ENCODE measurements at places on chromosomes 7 and 10.

DNA sequence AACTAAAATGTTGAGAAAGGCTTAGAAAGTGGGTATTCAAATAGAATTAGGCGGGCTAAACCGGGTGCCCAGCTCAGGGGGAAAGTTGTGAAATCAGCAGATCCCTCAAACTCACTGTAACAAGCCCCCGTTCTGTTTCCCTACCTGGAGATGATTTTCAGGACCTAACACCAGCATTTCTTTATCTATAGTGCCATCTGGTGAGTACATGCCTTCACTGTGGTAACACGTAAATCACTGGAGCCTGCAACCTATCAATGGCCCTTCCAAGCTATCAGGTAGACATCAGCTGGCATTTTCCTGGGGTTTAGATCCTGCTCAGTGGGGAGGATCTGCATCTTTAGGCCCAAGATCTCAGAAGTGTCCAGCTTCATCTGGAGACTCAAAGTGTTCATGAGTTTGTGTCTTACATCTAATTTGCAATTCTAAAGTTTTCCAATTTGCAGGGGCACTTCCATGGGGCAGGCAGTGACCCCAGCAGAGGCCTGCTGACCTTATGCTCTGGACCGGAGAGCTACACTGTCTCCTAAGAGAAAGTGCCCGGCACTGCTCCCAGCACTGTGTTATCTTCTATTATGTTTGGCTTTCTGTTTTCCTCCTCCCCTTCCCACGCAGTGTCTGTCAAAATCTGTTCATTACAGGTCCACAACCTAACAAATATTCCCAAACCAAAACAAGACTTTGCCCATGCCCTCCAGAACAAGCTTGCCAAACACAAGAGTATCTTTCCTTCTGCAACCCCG is 132.5 kb downstream of the LSM5 start:
- DNase-seq: no peak

- DNase-seq: no peak
Measured at GRCh38 chr10:102311025-102311420, 65.7 kb downstream of the GBF1 start.

- DNase-seq: no peak
Measured at GRCh38 chr10:83654689-83655088, 484.6 kb upstream of the GHITM start.

GRCh38 chr7:125908711-125909110 is 979.1 kb upstream of the POT1 start:
- DNase-seq: no peak

GRCh38 chr10:62614389-62615157 is 189.9 kb upstream of the ADO start:
- peak; percentile 70 for DNase-seq

GRCh38 chr7:99272476-99273045 is at the start of gene MYH16:
TSS of gene MYH16 (plus strand) at chr7:99272839.
- no peak for DNase-seq

- no peak for DNase-seq
Measured at GRCh38 chr7:127948312-127948711, 82.9 kb downstream of the LRRC4 start.

- DNase-seq: no peak
Measured at GRCh38 chr7:106767498-106768323, 97.4 kb upstream of the PIK3CG start.

- no peak for DNase-seq
Measured at GRCh38 chr10:112382515-112383235, 8.8 kb downstream of the ACSL5 start.

GRCh38 chr7:26105236-26105635 is 46.8 kb upstream of the NFE2L3 start:
- DNase-seq: no peak

- DNase-seq: no peak
Measured at GRCh38 chr10:120732643-120733313, 118.4 kb upstream of the WDR11 start.

DNA sequence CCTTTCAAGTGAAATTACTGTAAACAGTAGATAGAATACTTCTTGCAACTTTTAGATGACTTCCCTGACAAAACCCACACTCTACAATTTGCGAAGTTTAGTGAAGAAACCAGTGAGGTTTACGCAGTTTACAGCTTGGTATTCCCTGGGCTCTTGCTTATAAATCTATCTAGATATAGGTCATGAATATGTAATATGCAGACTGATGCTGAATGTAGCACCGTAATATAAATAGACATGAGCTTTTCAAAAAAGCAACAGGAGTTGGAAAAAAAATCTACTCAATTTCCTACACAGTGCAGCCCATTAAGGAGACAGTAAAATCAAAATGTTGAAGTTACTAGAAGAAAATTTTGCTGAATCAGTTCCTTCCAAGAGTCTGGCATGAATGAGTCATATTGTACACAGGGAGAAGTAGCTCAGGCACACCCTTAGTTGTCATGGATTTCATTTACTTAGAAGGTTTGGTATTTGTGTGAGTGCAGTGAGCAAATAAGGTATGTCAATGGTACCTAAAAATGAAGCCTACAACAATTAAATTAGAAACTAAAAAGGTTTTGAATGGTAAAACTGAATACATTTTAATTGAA is 67.7 kb upstream of the NEUROD6 start:
- peak; percentile 73 for DNase-seq

GRCh38 chr10:85492684-85493083 is 873.9 kb downstream of the GRID1 start:
- DNase-seq: no peak

DNA sequence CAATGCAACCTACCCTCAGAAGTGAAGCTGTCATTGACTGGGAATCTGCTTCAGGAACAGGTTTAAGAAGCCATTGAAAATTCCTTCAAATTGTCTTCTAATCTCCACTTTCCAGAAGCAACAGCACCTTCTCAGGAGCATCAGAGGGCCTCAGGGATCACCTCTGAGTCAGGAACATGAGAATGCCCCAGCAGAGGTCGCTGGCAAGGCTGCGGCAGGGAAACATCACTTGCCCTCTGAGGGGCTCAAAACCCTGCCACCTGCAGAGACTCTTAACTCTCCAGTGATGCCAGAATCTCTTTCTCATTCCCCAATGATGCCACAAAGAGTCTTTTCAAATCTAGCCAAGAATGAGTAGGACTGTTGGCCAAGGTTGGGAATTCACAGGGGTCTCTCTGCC is 5.9 kb upstream of the MAPK8 start:
- DNase-seq: no peak

DNA sequence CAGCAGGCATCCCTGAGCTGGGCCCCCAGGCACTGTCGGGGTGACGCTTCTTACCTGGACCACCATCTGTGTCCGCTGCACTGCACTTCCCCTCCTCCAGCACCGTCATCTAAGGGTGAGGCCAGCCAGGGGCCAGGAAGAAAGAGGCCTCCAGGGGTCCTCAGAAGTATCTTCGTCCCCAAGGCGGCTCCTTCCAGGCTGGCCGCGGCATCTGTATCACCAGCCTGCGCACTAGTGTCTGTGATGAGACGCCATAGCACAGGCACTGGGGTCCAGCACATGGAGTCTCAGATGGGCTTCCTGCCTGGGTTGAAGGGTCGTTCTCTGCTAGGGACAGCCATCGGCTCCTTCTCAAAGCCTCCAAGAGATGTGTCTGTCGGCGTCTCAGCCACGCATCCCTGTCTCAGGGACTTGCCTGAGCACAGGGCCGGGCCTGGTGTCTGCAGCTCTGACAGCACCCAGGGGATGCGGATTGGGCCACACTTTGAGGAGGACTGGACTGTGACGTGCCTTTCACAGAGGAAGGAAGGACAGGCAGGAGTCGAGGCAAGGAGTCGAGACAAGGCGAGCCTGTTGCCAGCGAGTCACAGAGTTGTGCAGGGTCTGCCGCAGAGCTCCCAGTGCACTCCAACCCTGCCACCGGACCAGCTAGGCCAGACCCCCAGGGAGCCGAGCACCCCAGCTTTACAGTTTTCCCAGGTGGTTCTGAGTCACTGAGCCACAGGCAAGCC is 101.5 kb upstream of the DIP2C start:
- DNase-seq: no peak

DNA sequence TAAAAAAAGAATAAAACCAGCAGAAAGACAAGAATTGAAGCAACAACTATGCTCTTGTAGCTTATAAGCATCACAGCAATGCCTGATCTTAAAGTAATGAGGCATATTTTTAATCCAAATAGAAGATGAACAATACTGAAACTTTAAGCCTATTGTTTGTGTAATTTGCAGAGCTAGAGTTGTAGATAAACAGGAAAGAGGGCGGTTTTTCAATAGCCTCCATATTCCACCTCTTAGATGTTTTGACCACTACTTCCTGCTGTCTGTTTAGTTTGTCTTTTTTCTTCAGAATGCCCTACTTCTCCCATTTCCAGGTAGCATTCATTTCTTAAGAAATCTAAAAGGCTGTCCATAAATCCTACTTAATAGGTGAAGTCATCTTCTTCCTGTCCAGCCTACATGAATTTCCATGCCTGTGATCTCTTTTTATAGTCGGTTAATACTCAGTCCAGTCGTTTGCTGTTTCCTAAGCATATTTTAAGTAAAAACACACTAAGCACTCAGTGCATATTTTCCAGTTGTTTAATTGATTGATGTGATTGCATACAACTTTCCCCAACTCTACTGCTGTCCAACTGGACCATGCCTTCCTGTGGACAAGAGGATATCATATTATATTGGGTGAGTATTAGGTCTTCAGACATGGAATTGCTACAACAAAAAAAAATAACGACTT is 308.1 kb downstream of the TFEC start:
- DNase-seq: no peak

- DNase-seq: no peak
Measured at GRCh38 chr7:102468478-102469350, 3.9 kb downstream of the LRWD1 start.

DNA sequence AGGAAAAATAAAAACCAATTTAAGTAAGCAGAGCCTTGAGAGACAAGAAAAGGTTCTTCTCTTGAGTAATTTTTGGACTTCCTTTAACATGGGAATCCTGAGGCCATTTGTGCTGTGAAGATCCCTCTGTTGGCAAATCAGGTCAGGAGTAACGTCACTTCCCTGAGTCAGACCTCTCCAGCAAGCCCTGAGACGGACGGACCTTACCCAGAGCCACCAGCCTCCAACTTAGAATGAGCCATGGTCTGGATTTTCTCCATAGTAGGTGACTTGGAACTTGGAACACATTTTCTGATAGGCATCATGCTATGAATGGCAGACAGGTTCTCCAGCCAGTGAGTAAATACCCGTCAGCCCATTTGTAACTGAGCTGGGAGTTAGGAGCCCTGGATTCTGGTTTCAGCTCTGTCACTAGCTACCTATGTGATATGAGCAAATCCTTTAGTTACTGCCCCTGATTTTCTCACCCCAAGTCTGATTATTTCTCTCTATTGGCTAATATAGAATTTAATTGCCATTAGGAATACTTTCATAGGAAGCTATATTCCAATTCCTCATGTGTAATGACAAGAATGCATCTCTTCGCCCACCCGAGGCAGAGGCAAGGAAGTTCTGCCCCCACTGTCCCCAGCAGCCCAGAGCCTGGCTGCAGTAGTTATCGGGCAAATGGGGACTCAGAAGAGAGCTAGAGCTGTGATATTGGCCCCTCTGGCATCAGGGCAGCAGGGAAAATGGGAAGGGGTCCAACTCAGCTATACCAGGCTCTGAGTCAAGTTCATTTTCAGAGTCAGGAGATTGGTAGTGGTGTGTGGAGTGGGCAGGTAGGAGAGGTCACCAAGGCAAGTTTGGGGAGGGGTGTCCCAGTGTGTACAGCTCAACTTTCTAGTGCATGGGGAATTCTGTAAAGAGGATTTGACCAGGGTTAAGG is 153.7 kb upstream of the AGK start:
- DNase-seq: no peak

- DNase-seq: no peak
Measured at GRCh38 chr10:96513305-96513697, 425 bp downstream of the TLL2 start.

GRCh38 chr7:151844071-151844824 is 32.7 kb downstream of the PRKAG2 start:
- DNase-seq: peak; percentile 54

DNA sequence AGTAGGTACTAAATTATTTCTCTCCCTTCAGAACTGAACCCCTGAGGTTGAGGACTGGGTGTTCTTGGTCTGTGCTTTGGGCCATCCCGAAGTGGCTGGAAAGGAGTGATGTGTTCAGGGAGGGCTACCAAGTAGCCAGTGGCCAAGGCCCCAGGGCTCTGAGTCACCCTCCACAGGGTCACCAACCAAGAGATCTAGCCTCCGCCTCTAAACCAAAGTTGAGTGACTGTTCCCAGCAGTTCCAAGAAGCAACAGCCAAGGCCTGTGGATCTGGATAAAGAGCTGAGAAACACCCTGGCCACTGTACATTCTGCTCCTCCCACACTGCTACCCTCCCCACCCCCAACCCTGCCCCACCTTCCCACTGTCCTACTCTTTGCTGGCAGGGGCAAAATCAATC is 35.5 kb upstream of the KCNMA1 start:
- no peak for DNase-seq

- peak; percentile 79 for DNase-seq
Measured at GRCh38 chr7:43533801-43534479, 49.0 kb upstream of the STK17A start.

GRCh38 chr10:10326116-10326515 is 691.6 kb upstream of the CELF2 start:
- peak; percentile 38 for DNase-seq

- no peak for DNase-seq
Measured at GRCh38 chr10:59025981-59026765, 150.3 kb upstream of the PHYHIPL start.

GRCh38 chr7:150417863-150418262 is 32.6 kb upstream of the GIMAP8 start:
- DNase-seq: no peak

DNA sequence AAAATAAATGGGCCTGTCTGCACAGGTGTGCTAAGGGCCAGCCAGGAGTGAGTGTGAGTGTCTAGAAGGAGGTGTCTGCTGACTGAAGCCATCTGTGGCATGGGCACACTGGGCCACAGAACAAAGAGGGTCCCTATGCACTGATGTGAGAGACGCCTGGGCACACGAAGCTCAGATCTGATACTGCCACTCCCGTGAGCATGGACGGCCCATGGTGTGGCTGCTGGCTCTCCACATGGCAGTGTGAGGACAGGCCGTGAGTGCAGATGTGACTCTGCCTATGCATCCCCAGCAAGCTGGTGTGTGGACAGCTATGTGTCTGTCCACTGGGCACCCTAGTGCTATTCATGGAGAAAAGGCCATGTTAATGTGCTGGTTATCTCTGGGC is 12.8 kb upstream of the MYL7 start:
- no peak for DNase-seq

All from fibroblast of skin of right biceps (primary cell).